ENCODE measurements at places on chromosomes 5 and 9. TPM values are rescaled to one million over a fixed set of nuclear protein-coding genes. Genes with fewer than 3 reads are reported as not detected.

- DNase-seq = no peak
Measured at GRCh38 chr9:71897577-71897976, 13.4 kb downstream of the ABHD17B start.

- peak; percentile 71 for DNase-seq
Measured at GRCh38 chr5:86979811-86980411, 287.8 kb upstream of the RASA1 start.

EGFL7 gene
- total RNA-seq = 2.2 TPM

SNX2 gene
- total RNA-seq = 54.7 TPM

SAXO1 gene
- under 0.01 TPM for total RNA-seq

- DNase-seq = peak; percentile 66
Measured at GRCh38 chr9:109114670-109115069, 5.1 kb downstream of the TMEM245 start.

DNA sequence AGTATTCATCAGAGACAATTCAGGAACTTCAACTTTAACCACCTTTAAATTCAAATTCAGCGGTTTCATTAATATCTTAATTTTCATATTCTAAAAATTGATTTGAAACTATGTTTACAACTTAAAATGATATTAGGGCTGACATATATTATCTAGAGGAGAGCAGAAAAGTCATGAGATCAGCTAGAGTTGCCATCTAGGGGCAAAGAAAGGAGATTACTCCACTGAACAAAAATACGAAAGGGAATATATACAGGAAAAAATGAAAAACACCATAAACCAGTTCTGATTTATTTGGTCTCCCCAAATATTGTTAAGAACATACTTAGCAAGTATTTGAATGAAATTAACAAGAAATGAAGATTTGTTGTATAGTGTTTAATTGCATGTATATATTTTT lies 946.3 kb downstream of the DTWD2 start:
- DNase-seq = no peak

- peak; percentile 49 for DNase-seq
Measured at GRCh38 chr5:115068239-115069086, 101.2 kb downstream of the TRIM36 start.

CDKN2A gene
- 17.5 TPM for total RNA-seq

- DNase-seq = no peak
Measured at GRCh38 chr5:138936968-138937345, 61.8 kb upstream of the LRRTM2 start.

DNA sequence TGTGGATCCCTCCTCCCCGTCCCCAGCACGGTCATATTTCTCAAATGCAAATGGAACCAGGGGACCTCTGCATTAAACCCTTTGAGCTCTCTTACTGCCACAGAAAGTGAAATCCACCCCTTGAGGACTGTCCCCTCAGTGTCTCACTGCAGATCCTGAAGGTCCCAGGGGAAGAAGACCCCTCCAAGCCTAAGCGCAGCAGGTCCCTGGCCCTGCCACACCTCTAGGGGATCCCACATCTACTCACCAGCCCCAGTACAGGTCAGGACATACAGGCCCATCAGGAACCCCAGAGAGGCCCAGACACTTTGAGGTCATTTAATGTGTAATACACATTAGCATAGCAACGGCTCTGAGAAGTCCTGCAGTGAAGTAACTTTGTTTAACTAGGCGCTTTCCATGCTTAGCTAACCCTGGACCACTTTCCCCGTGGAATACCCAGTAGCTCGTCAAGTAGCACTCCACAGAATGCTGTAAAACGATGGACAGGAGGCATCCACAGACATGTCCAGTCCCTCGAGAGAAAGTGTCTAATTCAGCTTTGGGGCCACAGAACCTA lies 54.7 kb upstream of the ALDH1B1 start:
- DNase-seq = no peak

SMC5 gene
- total RNA-seq = 12.0 TPM

- peak; percentile 13 for DNase-seq
Measured at GRCh38 chr5:10875201-10875768, 114.3 kb upstream of the DAP start.

DNA sequence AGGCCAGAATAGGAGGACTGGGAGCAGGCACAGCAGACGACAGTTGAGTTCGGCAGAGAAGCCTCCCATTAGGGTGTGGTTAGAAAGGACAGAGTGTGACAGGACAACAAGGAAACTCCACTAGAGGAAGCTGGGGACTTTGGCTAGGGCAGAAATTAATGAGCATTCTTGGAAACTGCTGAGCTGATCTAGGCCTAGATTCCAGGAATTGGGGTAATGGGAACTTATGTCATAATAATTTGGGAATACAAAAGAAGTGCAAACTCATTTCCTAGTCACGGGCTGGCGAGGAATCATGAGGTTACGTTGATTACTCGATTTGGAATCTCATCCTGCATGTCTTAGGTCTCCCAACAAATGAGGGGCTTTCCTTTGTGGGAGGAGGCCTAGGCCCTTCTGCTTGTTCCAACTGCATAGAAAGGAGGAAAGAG lies 144.6 kb upstream of the RPS23 start:
- DNase-seq = no peak

DNA sequence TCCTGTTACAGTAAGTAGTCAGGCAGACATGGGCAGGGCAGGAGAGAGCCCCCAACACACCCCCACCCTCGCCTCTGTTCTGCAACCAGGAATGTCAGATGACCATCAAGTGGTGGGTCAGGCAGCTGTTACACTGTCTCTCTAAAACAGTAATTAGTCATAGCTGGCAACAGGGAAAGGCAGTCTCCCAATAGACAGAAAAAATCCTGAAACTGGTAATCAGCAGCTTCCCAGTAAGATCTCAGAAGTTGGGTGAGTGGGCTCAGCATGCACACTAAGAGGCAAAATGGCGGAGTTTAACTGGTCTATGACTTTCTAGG lies 90.2 kb downstream of the C5orf15 start:
- no peak for DNase-seq

DNA sequence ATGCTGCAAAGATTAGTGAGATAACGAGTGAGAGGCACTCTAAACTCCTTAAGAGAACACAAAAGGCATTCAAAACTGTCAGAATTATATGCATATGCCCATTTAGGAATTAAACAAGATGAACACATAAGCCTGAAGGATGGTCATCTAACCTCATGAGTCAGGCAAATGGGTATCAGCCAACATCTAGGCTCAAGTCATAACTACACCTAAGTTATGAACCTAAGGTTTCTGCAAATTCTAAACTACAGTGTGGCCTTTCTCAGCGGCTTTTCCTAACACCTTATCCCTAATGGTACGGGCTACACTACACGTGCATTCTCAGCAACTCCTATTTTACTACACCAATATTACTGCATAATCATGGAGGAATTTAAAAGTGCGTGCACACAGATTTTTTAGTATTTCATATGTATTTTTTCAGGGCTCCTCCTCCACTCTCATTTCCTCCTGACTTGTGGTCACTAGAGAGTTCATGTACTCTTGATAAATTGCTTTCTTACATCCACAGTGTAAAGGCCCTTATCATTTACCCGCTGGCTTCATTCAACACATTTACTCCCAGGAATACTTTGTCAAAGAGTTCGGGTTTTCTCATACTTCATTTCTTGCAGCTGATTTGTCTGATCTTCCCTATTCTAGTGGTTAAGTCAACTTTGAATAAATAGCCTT lies 316.5 kb downstream of the BNC2 start:
- peak; percentile 44 for DNase-seq

DNA sequence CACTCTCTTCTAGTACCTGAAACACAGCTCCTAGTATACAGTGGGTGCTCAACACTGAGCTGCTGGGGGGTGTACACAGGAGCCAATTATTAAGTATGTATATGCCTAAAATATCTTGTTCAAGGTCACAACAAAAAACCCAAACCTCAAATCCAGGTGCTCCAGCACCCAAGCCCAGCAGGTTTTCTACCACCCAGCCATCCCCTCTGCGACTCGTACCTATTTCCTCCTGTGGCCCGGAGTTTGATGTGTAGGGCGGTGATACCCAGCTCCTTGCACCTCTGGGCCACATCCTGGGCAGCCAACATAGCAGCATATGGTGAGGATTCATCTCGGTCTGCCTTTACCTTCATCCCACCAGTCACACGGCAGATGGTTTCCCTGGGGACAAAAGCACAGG lies 3.0 kb downstream of the RPS14 start:
- DNase-seq = no peak

DNA sequence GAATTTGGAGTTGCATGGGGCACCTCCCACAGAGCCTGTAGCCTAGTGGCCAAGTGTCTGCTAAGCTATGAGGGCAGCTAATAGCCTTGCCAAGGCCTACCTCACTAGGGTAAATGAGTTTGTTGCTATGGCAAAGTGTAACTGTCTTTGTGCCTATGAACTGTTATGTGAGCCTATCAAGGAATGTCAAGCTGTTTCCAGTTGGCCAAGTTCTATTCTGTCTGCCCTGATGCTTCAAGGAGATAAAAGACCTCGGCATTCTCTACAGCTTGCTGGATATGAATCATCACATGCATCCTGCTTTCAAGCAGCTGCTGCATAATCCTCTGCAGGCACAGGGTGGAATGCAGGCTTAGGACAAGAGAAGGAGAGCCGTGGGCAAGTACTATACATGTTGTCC lies 69.8 kb upstream of the CCDC112 start:
- DNase-seq = peak; percentile 94

HRCT1 gene
- 1.7 TPM for total RNA-seq

GRCh38 chr5:173396311-173396993 lies 68.2 kb upstream of the STC2 start:
- DNase-seq = no peak

GFI1B gene
- not detected for total RNA-seq

SLC6A3 gene
- not detected for total RNA-seq

DNA sequence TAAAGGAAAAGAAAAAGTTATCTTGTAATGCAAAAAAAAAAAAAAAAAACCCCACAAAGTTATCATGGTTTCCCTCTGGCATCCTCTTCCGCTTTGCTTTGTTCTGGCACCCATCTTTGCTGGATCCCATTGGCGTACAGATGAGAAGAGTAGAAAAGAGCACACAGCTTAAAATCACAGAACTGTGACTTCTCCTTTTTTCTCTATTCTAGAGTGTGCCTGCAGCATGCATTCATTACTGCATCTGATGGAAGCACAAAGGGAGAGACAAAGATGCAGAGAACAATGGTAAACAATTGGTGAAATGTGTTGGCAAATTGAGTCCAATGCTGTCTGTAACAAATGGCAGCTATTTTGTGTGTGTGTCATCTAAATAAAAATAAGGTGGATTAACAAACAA lies 440.8 kb upstream of the PIK3R1 start:
- DNase-seq = no peak

SV2C gene
- total RNA-seq = not detected
